ENCODE measurements at places on chromosomes 2 and 18.

DNA sequence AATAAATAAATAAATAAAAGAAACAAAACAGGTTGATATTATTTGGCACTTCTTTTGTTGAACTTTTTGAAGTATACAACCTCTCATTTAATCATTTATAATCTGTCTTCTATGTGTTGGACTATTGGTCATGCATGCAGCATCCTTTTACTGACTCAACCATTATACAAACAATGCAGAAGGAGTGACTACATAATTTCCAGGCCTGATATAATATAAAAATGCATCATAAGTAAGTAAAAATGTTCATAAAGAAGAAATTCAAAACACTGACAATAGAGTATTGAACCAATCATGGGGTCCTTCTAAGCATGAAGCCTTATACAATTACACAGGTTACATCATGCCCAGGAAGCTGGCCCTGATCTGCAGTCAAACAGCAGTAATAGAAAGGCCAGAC lies 141.5 kb upstream of the FN1 start:
- peak; percentile 65 for DNase-seq

DNA sequence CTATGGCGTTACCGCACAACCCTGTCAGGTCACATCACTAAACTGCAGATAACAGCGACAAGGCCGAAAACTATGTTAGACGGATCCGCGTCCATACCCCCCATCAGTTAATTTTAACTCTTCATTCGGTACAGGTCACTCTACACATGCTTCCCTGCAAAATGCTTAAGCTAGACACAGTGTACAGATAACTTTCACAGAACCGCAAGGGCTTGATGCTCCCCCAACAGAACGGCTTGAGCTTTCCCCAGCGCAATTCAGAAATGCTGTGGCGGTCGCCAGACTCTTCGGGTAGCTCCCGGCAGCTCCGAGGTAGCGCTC lies 283 bp upstream of the RBBP8 start:
- DNase-seq, result no peak

GRCh38 chr2:102069311-102069974 lies 73.1 kb upstream of the IL1R1 start:
- DNase-seq, result no peak

- no peak for DNase-seq
Measured at GRCh38 chr18:47735041-47735702, 195.3 kb downstream of the SMAD2 start.

DNA sequence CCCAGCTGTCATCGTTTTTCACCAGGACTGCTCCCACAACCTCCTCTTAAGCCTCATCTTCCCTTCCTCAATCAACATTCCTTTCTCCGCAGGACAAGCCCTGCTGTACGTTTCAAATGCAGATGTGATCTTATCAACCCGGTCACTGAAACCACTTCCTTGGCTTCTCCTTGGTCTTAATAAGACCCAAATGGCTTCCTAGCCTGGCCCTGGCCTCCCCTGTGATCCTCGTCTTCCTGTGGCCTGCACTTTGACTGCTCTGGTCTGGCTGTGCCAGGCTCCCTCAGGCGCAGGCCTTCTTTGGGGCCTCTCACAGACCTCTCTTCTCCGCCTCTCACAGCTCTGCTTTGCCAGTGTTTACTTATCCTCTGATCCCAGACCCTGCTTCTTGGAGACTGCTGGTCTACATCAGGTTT lies 4.7 kb upstream of the ADNP2 start:
- DNase-seq, result no peak

DNA sequence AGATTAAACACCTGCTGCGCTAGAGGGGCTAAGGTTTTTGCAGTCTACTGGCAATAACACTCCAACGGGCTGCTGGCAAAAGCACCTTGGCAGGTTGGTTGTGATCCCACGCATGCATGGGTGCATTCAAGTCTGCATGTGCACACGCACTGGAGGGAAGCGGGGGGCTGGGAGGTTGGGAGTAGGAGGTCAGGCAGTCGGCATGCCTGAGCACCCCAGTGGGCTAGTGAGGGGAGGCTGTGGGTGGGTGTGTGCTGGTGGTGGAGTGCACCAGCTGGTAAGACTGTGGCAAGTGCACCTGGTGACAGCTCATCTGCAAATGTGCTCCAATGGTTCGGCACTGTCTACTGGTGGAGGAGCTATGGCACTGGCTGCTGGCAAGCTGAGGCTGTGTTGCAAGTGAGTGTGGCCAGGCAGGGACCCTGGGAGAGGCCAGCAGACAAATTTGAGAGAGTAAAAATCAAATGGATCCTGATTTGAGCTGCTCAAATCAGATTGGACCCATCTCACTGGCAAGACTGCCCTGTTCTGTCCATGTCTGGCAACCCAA lies 460.6 kb upstream of the DSEL start:
- no peak for DNase-seq

GRCh38 chr2:120907822-120908221 lies 172.2 kb downstream of the GLI2 start:
- no peak for DNase-seq

DNA sequence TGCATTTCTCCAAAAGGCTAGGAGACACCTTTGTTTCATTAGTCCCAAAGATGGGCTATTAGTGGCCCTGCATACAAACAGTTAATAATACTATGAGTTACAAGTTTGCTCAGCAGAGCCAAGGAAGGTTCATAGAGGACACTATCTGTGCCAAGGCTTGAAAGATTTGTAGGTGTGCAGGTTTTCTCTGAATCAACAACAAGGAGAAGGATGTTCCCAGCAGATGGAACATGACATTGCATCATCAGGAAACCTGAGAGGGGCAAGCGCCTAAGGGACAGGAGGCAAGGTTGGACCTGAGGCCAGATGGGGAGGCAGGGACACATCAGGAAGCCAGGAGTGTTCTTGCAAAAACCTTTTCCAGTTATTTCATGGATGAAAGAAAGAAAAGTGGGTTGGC lies 35.4 kb upstream of the STK17B start:
- DNase-seq, result no peak

- no peak for DNase-seq
Measured at GRCh38 chr18:44893966-44894365, 213.3 kb downstream of the SETBP1 start.

GRCh38 chr18:42442656-42443055 lies 487.6 kb downstream of the PIK3C3 start:
- no peak for DNase-seq

All from kidney capillary endothelial cell (primary cell).